Fibroblast of skin of scalp (primary cell): ENCODE measurements at places on chromosomes 5 and 9.
A peak's percentile ranks its signal among the peaks of the same experiment; 100 is the strongest.

- no peak for DNase-seq
These were observed 32.6 kb downstream of the TTLL11 start for GRCh38 chr9:122060481-122060880.

DNA sequence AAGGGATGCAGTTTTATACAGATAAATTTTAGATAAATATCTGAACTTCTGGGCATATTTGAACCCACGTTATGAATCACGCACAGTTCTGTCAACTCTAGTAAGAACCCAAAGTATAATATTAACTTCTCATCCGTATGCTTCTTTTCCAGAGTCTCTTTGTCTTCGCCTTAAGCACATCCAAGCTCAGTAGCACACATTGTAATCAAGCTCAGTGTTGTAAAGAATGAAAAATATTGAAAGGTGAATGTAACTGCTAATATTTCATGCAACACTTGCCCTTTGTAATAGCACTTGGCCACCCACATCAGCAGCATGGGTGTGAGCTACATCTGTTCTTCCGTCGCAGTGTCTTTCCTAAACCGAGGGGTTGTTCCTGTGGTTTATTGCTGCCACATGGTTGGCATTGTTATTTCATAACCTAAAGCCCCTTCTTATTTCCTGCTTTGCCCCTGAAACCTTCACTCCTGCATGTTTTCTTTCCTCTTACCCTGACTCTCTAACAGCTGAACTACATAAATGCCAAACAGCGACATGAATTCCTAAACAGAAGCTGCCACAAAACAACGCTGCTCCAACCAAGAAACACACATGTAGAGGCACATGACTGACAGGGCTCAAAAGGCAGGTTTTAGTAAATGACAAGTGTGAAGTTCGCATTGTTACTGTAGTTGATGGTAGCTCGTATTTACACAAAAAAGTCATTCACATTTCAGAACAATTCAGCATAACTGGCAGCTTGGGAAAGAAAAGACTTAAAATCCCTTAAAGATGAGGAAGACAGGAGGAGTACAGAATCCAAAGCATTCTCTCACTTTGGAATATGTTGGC is 190.1 kb upstream of the MEF2C start:
- DNase-seq: no peak

DNA sequence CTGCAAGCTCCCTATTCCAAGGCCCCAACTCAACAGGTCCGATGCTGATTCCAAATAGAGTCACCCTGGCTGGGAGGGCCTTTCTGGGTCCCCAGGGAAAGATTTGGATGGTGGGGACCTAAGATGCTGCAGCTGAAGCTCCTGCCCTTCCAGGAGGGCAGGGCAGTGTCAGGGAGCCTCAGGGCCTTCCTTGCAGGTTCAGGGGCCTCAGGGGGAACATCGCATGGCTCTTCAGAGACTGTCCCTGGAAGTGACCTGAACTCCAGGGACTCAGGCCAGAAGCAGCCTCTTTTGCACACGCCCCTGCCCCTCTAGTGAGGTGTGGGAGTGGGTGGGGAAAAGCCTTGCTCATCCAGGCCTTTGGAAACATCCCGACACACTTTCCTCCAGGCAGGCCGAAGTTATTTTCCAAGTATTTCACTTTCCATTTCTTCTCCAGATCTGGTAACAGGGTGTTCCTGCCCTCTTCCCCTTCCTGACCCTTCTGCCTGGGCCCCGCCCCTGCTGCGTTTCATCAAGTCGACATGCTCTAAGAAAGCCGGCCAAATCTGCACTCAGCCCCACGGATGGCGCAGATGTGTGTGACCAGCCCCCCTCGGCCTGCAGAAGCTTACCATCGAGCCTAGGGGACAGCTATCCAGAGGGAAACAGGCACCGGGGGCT is 159.5 kb downstream of the FGF18 start:
- DNase-seq: no peak

DNA sequence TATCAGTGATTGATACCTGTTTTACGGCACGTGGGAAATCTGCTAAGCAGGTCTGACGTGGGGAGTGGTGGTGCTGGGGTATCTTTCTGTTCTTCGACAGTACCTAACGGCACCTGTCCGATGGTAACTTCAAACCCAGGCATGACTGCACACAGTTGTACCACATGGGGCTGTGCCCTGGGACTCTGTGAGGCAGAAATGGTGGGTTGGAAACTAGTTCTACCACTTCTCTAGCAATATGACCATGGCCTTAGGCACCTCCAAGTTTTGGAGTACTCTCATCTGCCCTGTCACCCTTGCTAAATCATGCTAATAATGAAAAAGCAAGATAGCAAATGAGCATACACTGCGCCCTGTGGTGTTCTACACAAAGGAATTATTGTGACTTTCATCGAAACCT is 30.9 kb downstream of the EPB41L4B start:
- DNase-seq: no peak

GRCh38 chr5:104643320-104643719 is 1080.7 kb upstream of the NUDT12 start:
- peak; percentile 6 for DNase-seq
